Stimulated activated CD4-positive, alpha-beta T cell treated with anti-CD3 and anti-CD28 coated beads, TNF-alpha, amount 100 ng/mL, for 1 hour (primary cell): ENCODE measurements at places on chromosomes 1 and 21.
A peak's percentile ranks its signal among the peaks of the same experiment; 100 is the strongest.

GRCh38 chr1:66265796-66266195 lies 268.2 kb upstream of the SGIP1 start:
- no peak for DNase-seq

DNA sequence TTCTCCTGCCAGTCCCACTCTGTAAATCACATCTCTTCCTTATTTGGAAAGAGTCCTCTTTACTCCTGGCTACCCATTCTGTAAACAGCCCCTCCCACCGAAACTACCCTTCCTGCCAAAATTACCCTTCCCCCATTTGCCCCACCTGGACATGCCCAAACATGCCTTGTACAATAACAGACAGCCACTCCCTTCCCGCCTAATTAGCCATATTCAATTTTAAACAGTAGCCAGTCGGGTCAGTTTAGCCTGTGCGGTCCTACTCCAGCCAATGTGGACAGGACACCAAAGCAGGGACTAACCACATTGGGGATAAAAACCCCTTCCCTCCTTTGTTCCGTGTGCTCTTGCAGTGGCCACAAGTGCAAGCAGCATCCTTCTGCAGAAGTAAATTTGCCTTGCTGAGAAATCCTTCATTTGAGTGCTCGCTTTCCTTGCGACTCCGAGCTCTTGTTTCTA lies 56.3 kb upstream of the MAP10 start:
- no peak for DNase-seq

- no peak for DNase-seq
These were observed 45.3 kb downstream of the TTC39A start for GRCh38 chr1:51285055-51285454.

DNA sequence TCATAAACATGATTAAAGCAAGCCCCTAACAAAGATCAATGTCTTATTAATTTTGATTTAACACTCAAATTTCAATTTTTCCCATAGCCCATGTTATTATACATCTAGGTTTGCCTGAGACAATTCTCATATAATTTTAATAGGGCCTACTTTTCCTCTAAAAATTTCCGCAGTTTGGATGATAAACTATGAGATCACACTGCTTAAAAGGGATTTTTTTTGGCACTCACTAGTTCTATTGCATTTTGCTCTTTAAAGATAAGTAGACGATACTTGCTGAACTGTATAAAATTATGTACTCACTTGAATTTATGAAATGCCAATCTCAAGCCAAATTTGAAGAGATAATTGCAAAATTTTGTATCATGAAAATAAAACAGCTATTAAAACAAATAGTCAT lies 480.4 kb upstream of the ZRANB2 start:
- no peak for DNase-seq

DNA sequence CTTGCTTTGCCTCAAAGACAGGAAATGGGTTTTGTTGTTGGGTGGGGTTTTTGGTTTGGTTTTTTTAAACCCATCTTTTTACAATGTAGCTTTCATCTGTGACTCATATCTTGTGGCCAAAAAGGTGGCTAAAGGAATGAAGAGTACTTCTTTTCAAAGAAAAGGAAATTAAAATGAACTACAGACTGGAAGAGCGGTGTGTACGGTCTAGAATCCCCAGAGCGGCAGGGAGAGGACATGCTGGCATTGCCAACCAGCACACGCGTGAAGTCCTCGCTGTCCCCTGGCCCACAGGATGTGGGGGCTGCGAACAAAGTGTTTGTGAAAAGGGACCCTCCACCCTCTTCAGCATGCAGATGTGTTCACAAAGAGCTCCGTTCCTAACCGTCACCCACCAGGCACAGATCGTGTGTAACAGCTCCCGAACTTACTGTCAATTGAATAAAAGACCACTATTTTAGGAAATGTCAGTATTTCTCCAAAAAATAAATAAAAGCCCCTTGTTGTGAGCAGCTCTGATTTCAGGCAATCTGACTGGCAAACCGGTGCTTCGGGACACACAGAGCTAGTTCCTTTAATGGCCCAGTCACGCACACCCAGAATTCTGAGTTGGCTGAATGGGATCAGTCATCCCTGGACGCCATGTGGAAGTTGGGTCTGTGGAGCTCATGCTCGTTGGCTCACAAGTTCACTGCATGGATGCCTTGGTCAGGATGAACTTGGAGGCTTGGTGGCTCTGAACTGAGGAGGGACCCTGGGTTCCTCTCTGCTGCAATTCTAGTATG lies 602.9 kb downstream of the NPHP4 start:
- no peak for DNase-seq

DNA sequence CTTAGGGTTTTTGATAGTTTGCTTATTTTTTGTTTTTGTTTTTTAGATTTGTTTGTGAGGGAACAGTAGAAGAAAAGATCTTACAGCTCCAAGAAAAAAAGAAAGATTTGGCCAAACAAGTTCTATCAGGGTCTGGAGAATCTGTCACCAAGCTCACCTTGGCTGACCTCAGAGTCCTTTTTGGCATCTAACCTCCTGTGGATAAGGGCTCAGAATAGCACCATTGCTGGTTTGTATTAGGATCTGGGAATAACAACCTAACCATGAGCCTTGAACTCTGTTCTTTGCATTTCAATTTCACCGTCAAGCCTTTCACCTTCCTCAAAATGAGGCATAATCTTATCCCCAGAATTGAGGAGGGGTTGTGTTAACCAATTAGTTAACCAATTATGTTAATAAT lies 20.2 kb downstream of the TRIM45 start:
- no peak for DNase-seq

GRCh38 chr1:243765676-243766075 lies 84.4 kb downstream of the AKT3 start:
- DNase-seq: no peak

GRCh38 chr1:182291584-182292192 lies 99.9 kb downstream of the GLUL start:
- no peak for DNase-seq

DNA sequence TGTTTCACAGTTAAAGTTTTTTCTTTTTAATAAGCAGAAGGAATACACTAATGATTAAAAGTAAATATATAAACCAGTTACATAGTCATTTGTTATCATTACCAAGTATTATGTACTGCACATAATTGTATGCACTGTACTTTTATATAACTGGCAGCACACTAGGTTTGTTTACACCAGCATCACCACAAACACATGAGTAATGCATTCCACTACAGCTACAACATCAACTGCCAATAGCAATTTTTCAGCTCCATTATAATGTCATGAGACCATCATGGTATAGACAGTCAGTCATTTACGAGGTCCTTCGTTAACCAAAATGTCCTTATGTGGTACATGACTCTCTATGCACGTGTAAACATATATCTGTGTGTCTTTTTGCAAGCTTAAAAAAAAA lies 35.2 kb downstream of the SCYL3 start:
- DNase-seq: no peak

- DNase-seq: no peak
These were observed 603.3 kb downstream of the PTPRC start for GRCh38 chr1:199242147-199242546.

GRCh38 chr1:76581712-76582111 lies 285.6 kb upstream of the ST6GALNAC5 start:
- DNase-seq: no peak

GRCh38 chr1:109502364-109502851 lies 7.1 kb downstream of the AMIGO1 start:
- peak; percentile 43 for DNase-seq

DNA sequence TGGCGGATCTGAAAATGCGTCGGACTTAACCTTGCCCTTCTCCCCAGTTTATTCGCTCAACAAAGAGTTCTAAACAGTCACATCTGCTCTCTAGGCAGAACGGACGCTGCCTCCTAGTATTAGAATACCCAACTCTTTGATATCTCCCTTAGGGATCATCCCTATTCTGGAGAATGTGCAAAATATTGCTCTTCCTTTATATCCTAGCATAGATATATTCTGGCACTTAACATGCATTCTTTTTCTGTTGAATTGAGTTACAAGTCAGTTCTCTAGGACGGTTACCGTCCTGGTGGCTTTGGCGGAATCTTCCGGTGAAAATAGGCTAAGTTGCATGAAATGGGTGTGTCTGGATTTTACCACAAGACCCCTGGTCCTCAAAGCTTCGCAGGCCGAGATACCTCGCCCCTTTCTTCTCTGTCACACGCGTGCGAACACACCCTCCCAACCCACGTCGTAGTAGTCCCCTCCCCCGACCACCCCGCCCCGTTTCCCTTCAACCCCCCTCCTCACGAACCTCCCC lies 501 bp upstream of the DNAJC6 start:
- no peak for DNase-seq

- no peak for DNase-seq
These were observed 283.4 kb downstream of the PTPRU start for GRCh38 chr1:29519788-29520110.

- no peak for DNase-seq
These were observed 35.6 kb upstream of the WASF2 start for GRCh38 chr1:27525296-27526272.

GRCh38 chr21:36156815-36157670 lies at the start of gene DOP1B:
TSS of gene DOP1B (plus strand) at chr21:36156824. CDS start at chr21:36164734, 7,910 bp downstream.
- no peak for DNase-seq

- DNase-seq: no peak
These were observed 153.0 kb downstream of the HLX start for GRCh38 chr1:221032204-221032585.

DNA sequence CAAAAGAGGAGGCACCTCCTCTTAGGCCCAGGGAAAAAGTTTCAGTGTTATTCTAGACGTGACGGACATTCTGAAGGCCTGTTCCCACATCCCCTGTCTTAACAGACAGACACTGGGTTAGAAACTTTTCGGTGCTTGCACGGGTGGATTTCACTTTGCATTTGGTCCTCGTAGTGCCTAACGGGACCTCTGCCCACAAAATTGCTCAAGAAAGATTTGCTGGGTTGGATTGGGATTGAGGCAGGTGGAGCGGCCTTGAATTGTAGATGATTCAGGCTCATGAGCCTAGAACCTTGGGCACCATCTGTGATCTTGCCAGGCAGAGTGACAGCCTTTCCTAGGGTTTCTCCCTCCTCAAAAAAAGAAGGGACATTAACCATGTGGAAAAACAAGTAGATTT lies 2.8 kb downstream of the PLA2G5 start:
- DNase-seq: no peak

DNA sequence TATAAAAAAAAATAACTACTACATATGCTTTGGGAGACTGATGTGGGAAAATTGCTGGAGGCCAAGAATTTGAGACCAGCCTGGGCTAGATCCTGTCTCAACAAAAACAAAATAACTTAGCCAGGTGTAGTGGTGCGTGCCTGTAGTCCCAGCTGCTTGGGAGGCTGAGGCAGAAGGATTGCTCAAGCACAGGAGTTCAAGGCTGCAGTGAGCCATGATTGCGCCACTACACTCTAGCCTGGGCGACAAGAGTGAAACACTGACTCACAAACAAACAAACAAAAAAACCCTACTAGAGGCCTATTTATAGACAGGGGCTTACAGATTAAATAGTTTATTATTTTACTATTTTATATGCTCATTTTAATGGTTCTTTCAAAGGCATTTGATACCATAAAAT lies 80.0 kb downstream of the LHX4 start:
- DNase-seq: no peak

- peak; percentile 29 for DNase-seq
These were observed 911 bp downstream of the GNB1 start for GRCh38 chr1:1889847-1890505.

DNA sequence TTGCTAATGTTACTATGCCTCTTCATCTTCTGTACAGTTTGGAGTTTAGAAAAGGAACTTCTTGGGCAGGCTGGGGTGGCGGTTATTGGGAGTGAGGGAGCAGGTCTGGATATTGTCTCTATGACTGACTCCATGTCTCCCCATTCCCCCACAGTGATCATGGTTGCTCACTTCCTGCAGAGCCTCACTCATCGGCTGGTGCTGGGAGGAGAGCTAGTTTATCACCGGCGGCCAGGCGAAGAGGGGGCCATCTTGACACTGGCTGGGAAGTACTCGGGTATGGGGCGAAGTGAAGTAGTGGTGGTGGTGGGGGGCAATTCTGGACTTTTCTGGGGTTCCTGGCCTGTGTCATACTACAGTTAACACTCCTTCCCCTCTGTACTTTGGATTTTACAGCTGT lies 2.2 kb downstream of the TOMM40L start:
- DNase-seq: no peak

GRCh38 chr1:19765623-19766022 lies 34.1 kb downstream of the TMCO4 start:
- no peak for DNase-seq

DNA sequence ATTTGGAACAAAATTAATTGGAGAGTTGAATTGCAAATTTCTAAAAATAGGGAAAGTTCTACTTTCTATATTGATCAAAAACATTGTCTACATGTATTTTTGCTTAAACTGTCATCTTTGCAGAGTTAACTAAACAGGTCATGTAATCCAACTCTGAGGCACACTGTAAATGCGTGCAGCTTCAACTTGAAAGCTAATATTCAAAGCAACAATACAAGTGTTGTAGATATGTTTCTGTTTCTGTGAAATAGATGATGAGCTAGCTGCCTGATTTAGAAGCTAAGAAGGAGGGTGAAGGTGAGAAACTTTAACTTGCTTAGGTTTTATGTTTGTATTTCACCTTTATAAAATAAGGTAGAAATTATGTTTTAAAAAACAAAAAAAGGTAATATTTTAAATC lies 77.2 kb downstream of the IVNS1ABP start:
- DNase-seq: no peak

DNA sequence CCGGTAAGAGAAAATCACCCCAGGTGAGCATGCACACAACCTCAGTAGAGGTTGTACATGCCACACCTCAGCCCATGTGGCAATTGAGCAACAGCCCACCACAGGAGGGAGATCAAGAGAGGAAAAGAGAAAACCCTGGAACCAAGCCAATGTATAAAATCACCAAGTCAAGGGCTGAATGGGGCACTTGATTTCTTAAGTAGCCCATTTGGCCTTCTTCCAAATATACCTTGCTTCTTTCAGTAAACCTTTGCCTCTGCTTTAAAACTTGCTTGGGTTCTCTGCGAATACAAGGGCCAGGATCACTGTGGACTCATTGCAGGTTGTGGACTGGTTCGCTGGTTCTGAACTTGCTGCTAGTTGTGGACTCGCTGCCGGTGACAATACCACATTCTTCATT lies 1814.0 kb downstream of the PLA2G4A start:
- no peak for DNase-seq

DNA sequence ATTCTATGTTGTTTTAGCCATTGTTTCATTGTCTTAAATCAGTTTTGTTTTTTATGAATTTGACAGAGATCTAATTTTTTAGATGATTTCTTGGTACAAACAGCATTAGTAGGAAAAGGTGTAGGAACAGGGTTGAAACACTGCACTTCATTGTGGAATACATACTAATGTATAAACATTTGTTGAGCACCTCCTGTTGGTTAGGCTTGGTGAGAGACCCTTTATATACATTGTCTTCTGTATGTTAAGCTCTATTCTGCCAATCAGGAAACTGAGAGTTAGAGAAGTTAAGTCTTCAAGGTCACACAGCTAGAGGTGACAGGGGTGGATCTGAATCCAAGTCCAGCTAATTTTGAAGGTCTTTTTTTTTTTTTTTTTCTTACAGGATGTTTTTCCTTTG lies 192.7 kb downstream of the VPS13D start:
- DNase-seq: no peak
